Left forelimb (tissue), 1 donor: ENCODE measurements at places on chromosomes 1 and 21.

GRCh38 chr1:17520041-17520440, 19.5 kb upstream of the ARHGEF10L start:
- no peak for DNase-seq

GRCh38 chr1:33131191-33131590, 50.2 kb downstream of the AZIN2 start:
- DNase-seq = no peak

GRCh38 chr21:36210779-36211659, 54.4 kb downstream of the DOP1B start:
- no peak for DNase-seq

DNA sequence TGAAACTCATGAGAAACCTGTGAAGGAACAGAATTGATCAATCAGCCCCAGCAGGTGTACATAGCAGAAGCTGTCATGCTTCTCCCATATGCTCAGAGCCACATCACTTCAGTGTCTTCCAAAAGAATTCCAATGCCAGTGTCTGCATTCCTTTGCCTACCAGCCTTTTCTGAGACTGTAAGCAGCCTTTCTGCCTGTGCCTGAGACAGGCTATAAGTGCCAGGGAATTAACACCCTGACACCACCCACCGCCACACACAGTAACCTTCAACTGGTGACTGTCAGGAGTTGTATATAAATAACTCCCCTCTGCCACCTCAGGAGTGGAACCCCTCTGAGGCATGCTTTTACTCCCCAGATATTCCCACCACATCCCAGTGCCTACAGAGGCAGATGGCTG, 38.1 kb upstream of the SLAMF9 start:
- no peak for DNase-seq

GRCh38 chr1:1748686-1749321, 24.6 kb upstream of the CDK11A start:
- no peak for DNase-seq
